ENCODE measurements at places on chromosomes 4 and X.

- no peak for DNase-seq
Observed at GRCh38 chrX:48001260-48001659, 2.5 kb downstream of the ZNF182 start.

- DNase-seq, result no peak
Observed at GRCh38 chrX:7316280-7316679, 168.3 kb upstream of the PUDP start.

DNA sequence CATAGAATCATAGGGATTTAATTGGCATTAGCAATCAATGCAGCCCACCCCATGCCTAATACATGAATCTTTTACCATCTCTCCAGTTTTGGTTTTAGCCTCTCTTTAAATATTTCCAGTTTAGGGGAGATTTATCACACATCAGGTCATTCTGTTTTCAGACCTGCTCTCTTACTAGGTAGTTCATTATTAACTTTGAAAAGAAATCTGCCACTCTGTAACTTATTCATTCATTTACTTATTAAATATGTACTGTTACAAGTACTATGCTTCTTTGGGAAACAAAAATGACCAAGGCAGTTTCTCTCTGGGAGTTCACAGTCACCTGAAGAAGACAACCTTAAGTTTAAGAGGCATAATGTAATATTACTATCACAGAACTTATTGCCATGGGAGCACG, 62.1 kb downstream of the USO1 start:
- DNase-seq, result no peak

DNA sequence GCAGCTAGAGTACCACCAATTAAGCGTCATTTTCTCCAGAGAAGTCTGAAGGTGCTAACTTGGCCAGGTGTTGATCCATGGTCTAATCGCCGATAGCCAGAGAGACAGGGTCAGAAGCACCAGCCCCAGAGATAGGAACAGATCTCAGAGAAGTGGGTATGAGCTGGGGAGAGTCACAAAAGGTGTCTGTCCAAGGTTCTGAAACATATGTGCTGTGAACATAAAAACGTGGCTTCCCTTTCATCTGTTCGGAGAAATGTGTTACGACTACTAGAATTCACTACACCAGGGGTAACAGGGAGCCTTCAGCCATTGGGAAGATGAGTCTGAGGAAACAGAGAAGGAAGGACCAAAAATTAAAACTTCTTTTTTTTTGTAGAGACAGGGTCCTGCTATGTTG, 91.3 kb downstream of the FBXL5 start:
- no peak for DNase-seq

All from Peyer's patch (tissue), 4 donors.